Fibroblast of skin of scalp (primary cell): ENCODE measurements at places on chromosomes 1 and 21.
A peak's percentile ranks its signal among the peaks of the same experiment; 100 is the strongest.

DNA sequence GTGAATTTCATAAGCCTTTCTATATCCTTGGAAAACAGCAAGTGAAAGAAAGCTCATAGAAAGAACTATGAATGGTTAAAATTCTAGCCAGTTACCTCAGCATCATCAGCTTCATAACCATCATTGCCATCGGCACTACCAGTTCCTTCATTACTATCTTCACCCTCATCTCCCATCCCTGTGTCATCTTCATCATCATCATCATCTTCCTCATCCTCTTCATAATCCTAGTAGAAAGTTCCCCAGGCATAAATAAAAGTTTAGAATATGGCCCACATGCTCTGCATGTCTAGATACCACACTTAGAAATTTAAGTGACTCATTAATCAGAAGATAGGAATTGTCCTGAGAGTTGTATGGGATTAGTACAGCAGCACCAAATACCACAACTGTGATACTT is 49.0 kb downstream of the TPR start:
- no peak for DNase-seq

- DNase-seq = no peak
Observed at GRCh38 chr1:45668526-45668925, 17.8 kb downstream of the GPBP1L1 start.

- peak; percentile 31 for DNase-seq
Observed at GRCh38 chr21:45078877-45079281, 4.5 kb downstream of the ADARB1 start.

GRCh38 chr21:45433301-45433700 is 28.3 kb downstream of the COL18A1 start:
- DNase-seq = peak; percentile 4

DNA sequence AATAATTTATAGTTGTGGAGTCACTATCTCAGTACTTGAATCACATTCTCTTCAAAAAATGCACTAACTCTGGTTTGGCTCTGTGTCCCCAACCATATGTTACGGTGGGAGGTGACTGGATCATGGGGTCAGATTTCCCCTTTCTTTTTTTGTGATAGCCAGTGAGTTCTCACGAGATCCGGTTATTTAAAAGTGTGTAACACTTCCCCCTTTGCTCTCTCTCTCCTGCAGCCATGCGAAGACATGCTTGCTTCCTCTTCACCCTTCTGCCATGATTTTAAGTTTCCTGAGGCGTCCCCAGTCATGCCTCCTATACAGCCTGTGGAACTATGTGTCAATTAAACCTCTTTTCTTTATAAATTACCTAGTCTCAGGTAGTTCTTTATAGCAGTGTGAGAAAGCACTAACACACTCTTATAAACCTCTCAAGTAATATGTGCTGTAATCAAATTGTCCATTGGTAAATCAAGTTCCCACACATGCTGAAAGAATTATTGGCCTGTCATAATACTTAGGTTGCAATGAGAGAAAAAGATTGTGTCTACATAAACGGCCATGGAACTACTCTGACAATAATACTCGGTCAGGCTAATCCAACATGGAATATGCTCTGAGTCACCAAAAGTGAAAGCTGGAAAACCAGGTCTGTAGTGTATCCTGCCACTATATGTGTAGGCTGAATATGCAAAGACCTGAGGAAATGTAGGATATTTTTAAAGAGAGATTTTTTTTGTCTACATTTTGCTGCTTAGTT is 107.5 kb downstream of the SLC44A5 start:
- no peak for DNase-seq

- DNase-seq = no peak
Observed at GRCh38 chr1:908661-909060, 15.1 kb upstream of the SAMD11 start.

GRCh38 chr1:92691925-92692324 is 93.0 kb downstream of the EVI5 start:
- no peak for DNase-seq

DNA sequence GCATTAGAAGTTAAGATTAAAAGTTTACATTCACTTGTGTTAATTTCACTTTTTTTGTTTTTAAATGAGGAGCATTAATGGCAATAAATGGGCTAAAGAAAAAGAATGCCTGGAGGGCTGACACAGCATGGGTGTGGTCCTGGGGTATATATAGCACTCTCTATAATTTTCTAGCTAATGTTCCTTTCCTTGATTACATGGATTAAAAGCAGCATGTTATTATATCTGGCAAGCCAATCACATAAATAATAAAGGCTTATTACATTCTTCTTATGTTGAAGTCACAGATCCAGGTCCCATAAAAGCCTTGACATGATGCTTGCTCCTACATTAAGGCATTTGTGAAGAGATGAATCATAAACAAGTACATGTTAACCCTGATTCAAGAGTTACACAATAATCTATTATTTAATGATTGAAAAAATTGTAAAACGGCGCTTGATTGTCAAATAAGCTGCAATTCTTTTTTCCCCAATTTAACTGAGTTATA is 91.4 kb downstream of the LYPLAL1 start:
- DNase-seq = no peak

DNA sequence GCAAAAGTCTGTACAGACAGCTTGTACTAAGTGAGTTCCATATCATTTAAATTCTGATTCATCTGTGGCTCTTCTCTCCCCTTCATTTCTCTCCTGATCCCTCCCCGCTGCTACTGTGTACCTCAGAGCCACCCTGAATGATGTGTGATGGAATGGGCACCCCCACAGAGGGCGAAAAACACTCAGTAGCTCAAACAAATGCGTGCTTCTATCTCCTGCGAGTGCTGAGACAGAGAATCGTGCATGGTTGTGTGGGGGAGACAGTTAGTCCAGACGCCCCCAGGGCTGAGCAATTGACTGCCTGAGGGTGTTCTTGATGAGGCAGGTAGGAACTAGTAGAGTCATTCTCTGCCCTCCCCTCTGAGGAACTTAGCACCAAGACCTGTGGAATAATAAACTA is 269.8 kb downstream of the ZNF648 start:
- DNase-seq = no peak

DNA sequence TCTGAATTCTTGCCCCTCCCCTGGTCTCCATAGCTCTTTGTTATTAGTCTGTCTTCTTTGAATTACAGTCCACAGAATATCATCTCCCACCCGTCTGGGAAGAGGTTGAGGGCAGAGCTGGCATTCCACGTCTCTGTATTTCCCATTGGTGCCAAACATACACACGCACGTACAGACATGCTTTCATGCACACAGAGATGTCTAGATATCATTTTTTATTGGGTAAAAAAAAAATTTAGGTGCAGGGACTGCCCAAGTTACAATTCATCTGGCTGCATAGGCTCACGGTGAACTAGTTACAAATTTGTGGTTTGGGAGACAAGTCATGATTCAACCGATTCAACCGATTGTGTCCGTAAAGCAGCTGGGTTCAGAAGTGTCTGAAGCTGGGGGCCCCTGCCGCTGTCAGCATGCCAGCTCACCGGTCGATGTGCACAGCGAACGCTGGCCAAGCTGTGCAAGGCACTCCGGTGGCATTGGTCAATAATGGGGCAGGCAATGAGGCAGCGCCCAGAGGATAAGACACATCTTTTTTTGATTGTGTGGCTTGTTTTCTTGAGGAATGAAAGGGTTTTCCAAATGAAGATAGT is 73.7 kb downstream of the KCNN3 start:
- no peak for DNase-seq

- DNase-seq = no peak
Observed at GRCh38 chr1:169586067-169586394, 250 bp downstream of the F5 start.

GRCh38 chr1:7479571-7479970 is 291.5 kb upstream of the VAMP3 start:
- no peak for DNase-seq

- no peak for DNase-seq
Observed at GRCh38 chr1:96837057-96837780, 115.6 kb downstream of the PTBP2 start.

DNA sequence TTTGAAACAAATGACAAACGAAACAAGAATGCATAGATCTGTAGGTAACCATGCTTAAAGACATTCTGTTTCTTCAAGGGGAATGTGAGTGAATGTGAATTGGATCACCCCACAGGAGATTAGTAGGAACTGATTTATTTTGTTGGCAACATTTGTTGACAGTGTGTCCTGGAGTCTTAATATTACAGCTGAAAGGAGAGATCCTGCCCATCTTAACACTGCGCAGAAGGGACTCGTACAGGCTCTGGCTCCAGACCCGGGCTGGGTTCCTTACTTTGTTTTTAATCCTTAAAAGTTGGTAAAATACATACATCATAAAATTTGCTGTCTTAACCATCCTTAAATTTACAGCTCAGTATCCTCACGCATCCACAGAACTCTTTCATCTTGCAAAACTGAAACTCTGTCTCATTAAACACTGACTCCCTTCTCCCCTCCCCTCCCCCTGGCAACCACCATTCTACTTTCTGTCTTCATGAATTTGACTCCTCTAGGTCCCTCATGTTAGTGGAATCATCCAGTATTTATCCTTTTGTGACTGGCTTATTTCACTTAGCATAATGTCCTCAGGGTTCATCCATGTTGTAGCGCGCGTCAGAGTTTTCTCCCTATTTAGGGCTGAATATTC is 74.1 kb downstream of the GALNT2 start:
- DNase-seq = peak; percentile 71

DNA sequence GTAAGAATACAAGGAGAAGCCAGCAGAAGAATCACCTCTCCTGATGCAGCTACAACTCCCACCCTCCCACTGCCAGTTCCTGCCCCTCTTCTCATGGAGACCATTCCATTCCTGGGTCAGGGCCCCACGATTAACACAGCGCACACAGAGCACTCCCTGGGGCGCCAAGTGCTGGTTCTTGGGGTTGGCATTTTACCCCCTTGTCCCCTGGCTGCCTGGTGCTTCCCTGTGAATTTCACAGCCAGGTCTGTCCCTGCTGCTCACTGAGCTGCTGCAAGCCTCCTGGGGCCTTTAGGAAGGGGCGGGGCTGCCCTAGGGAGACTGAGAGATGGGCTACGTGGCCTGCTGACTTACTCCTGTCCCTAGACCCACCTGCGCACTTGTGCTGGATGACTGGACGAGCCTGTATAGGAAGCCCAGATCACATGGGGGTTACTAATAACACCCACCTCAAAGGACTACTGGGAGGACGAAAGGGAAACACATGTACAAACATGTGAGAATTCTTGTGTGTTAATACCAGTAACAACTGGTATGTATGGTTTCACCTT is 4.8 kb downstream of the ZNF672 start:
- no peak for DNase-seq

DNA sequence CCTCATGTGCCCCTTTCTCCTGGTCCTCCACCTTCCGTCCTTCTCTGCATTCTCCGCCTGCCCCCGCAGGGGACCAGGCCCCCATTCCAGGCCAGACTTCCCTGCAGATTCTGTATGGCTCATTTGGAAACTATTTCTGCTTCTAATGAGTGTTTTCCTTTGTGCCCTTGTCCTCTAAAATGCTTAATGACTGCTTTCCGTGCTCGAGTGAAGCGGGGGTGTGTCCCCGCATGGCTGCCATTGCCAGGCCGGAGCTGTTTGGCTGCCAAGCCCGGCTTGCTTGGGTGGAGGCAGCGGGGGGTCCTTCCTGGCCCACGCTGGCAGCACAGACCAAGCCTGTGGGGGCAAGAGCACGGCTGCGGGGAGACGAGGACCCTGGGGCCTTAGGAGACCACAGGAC is 299.3 kb upstream of the VAMP3 start:
- DNase-seq = peak; percentile 92

DNA sequence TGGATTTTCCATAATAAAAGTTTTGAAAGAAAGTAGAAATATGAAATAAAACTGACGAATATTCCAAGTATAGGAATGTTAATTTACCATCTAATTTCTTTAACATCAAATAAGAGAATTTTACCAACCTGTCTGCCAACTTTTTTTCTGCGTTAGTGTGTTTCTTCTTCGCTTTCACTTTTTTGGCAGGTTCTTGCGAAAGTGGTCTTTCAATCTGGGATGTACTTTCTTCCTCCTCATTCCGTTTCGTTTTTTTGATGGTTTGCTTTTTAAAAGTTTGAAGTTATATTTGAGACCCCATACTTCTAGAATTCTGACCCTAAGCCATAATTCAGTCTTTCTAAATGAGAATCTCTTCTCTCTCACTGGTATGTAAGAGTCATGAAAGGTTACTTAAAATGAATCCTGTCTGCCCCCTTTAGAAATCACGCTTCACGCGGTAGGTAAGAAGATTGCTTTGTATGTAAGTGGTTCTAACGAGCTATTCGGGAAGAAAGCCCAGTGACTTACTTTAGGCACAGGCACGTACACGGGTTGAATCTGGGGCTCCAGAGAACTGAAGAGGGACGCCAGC is 580 bp downstream of the RBM34 start:
- DNase-seq = peak; percentile 58

DNA sequence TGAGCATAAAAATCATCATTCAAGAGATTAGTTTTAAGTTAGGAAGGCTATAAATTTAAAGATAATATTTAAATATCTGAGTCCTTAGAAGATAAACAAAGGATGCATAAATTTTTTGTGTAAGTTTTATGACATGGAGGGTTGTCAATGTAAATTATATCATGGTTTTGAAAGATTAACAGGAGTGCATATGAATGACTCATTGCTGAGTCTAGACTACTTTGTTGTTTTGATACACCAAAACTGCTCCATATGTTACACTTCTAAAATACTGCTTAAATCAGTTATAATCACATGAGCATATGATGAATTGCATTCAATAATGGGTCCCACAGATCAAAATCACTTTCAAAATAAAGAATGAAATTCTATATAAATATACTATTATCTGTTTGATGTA is 312.5 kb downstream of the KCNT2 start:
- DNase-seq = peak; percentile 39

GRCh38 chr1:40599926-40600325 is 65.6 kb downstream of the RIMS3 start:
- no peak for DNase-seq

DNA sequence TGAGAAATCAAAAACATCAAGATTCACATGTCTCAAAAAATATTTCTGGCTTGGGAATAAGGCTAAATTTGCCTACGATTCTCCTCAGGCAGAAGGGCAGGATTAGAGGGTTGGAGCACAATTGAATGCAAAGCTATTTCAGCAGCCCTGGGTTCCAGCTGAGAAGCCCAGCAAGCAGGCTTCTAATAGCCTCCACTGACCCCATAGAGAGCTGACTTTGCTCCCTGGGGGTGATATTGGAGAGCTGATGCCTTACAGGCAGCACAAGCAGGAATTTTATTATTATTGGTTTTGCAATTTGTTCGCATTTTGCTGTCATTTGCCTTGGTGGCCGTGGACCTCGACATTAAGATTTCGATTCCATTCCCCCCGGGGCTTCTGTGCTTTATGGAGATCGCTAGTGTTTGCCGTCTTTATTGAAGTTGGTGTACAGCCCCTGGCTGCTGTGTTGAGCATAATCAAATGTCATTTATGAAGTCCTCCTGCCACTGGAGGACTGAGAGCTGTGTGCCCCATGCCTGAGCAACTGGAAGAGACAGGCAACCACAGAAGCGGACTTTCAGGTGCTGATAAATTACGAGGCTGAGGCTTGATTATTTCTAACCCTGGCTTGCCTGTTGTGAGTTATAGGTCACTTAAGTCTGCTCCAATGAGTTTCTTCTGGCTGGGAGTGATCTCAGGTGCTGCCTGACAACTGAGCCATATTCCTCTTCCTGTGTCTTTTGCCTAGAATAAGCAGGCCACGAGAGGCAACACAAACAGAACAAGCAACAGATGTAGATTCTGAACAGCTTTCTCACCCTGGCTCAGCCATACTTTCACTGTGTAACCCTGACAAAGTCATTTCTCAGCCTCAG is 518.4 kb upstream of the CAMK1G start:
- DNase-seq = no peak
